ENCODE measurements at places on chromosomes 6 and 20.
A peak's percentile ranks its signal among the peaks of the same experiment; 100 is the strongest.

DNA sequence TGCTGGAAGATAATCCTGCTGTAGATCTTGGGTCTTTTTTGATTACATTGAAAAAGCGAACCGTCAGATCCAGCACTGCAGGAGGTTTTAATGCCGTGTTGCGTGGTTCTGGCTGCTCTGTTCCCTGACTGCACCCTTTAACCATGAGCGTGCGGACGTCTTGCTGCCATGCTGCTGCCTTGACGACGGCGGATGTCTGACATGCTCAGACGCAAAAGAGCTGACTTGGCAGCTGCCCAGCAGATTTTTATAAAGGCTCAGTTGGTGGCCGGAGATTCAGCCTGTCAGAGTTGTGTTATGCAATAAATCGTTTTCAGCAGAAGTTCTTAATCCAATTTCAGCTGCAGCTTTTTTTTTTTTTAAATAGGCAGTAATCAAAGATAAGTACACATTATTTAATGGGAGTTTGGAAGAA lies 119.4 kb downstream of the JARID2 start:
- no peak for DNase-seq

- DNase-seq = no peak
Observed at GRCh38 chr6:19454001-19454720, 383.0 kb upstream of the ID4 start.

DNA sequence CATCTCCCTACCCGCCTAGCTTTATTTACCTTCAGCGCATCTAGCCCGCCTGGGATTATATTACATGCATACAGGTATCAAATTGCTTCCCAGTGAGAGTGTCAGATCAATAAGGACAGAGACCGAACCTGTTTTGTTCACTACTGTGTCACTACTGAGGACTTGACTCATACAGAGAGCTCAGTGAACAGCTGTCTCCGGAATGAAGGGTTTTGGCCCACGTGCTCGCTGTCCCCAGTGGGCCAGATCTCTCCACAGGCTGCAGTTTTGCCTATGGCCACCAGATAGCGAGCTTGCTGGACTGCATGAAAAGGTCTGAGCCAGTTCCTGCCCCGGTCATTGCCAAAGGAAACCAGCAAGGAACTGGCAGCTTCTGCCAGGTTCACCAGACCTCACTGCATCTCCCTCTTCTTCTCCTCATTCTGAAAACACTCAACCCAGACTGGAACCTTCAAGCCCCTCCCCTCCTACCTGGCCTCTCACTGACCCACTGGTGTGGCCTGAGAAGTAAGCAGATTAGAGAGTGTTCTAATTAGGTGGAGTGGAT lies 150.8 kb downstream of the ZMYND8 start:
- peak; percentile 43 for DNase-seq

- DNase-seq = no peak
Observed at GRCh38 chr20:24633026-24633425, 163.6 kb downstream of the SYNDIG1 start.

DNA sequence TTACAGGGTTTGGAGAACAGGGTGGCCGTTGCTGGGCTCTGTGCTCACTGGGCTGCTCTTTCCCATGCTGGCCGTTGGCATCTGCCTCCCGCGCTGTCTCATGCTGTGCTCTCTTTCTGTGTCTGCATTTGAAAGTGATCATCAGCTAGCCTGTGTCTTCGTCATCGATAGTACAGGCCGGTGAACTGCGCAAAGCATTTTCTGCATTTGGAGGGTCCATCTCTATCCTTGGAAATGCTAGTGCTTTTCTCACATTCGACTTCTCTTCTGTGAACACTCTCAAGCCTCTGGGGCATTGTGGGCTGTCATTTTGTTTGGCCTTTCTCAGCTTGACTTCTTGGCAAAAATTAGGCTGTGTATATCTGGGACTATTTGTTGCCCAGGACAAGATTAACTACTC lies 6.8 kb upstream of the SNHG17 start:
- DNase-seq = no peak

- DNase-seq = no peak
Observed at GRCh38 chr6:132491303-132491702, 21.6 kb downstream of the STX7 start.

GRCh38 chr20:18672834-18673233 lies 85.0 kb downstream of the DTD1 start:
- no peak for DNase-seq

DNA sequence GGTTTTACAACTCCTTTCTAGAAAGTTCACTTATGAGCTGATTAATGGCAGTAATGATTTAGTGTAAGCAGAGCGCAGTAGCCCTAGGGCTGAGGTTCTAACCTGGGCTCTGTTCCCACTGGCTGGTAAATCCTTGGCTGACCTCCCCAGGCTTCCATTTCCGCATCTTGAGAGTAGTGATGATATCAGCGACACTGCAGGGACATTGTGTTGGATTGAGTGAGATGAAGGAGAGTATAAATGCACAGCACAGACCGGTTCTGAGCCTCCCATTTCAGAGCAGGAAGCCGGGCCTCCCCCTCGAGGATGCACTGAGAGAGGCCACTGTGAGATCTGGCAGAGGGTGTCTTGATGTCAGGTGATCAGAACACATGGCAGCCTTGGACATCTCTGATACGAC lies 477.2 kb upstream of the SULF2 start:
- DNase-seq = no peak

DNA sequence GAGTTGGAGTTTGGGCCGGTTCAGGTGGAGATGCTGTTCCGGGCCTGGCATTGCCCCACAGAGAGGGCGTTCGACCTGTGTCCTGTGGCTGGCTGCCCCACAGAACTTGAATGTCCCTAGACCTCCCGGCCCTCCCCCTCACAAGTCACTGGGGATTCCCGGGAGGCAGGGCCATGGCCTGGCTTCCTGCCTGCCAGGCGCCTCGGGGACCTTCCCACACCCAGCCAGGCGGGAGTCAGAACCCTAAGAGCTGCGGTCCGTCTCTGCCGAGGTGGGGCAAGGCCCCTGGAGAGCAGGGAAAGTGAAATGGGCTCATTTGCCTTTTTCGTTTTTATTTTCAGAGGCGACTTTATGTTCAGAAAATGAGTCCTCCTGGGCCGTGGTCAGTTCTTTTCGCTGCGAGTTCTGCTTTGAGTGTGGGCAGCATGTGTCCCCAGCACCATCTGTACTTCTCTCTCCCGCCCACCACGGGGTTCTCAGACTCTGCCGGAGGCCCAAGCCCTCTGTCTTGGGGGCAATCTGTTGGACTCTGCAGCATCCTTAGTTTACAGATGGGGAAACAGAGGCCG lies 8.5 kb downstream of the RBM38 start:
- peak; percentile 85 for DNase-seq

DNA sequence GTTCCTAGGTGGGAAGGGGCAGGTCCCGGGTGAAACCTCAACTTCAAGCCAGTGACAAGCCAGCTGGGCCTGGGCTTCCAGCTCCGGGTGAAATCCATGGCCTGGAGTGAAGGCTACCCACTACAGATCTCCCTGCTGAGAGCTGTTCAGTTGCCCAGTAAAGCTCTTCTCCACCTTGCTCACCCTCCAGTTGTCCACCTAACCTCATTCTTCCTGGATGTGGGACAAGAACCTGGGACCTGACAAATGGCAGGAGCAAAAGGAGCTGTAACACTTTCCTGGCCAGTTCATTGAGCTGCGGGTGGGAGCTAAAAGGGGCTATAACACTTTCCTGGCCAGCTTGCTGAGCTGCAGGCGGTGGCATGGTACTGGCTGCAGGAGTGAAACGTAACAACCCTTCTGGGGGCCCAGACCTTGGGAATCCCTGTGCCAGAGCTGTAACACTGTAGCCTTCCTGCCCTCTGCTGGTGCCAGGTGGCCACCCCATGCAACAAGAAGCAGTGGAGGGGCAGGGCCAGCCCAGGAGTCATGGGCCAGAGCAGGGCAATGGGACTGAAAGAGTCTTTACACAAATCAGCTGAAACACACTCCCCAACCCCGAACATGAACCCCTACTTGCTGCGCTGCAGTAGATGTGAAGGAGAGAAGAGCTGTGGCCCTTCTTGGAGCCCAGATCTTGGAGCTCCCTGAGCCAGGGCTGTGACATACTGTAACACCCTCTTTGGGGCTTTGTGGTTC lies 3.6 kb upstream of the HINT3 start:
- no peak for DNase-seq

DNA sequence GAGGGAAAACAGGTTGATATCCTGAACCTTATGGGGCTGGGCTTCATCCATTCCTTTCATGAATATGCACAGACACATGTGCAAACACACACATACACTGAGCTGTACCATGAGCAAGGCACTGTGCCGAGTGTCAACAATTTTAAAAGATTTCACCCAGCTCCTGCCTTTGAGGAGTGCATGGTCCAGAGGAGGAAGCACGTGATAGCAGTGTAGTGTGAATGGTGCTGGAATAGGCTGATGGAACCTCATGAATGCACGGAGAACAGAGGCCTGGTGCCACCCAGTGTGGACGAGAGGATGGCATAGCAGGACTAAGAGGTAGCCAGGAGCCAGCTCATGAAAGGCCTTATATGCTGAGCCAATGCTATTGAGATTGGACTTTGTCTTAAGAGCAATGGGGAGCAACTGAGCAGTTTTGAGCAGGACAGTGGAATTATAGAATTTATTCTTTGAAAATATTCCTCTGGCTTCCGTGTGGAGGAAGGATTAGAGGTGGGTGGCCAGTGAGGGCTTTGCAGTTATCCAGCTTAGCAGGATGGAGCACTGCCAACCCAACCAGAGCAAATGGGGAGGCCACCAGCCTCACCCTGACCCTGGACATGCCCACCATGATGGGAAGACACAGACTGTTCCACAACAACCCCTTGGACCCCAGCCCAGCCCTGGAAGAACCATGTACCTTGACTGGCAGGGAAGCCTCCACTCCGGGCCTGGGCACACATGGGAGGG lies 84.4 kb downstream of the UNC5CL start:
- no peak for DNase-seq

- no peak for DNase-seq
Observed at GRCh38 chr6:63589952-63590411, 17.7 kb downstream of the LOC128125822 start.

- no peak for DNase-seq
Observed at GRCh38 chr20:58256842-58257241, 28.4 kb upstream of the ANKRD60 start.

DNA sequence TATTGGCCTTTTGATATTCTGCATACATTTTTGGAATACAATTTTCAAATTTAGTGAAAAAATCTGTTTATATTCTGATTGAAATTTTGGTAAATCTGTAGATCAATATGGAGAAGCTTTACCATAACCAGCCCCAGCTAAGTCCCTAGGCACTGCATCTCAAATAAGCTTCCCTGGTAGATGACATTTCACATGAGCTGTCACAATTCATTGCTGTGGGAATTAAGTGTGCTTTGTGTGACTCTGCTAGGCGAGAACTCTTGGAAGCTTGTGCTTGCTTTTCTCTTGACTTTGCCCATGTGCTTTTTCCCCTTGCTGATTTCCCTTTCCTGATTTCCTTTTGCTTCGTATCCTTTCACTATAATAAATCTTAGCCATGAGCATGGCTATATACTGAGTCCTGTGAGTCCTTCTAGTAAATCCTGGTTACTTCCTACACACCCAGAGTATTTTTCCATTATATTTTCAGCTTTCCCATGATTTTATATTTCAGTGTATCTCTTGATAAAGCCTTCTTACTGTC lies 166.5 kb upstream of the MMS22L start:
- no peak for DNase-seq

DNA sequence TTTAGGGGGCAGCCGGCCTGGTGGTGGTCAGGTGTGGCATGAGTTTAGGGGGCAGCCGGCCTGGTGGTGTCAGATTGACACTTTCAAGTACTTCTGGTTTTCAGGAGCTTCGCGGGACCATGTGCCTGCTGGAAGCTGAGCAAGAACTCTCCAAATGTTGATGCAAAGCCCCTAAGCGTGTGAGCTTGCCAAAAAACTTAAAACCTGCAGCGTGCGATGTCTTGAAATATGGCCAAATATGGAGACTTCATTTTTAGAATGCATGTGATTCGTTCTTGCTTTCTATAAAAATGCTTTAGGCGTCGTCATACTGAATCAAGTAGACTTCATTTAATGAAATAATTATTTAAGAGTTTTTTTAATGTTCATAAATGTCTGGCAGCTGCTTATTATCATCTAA lies 149.4 kb downstream of the SMOC2 start:
- DNase-seq = no peak

DNA sequence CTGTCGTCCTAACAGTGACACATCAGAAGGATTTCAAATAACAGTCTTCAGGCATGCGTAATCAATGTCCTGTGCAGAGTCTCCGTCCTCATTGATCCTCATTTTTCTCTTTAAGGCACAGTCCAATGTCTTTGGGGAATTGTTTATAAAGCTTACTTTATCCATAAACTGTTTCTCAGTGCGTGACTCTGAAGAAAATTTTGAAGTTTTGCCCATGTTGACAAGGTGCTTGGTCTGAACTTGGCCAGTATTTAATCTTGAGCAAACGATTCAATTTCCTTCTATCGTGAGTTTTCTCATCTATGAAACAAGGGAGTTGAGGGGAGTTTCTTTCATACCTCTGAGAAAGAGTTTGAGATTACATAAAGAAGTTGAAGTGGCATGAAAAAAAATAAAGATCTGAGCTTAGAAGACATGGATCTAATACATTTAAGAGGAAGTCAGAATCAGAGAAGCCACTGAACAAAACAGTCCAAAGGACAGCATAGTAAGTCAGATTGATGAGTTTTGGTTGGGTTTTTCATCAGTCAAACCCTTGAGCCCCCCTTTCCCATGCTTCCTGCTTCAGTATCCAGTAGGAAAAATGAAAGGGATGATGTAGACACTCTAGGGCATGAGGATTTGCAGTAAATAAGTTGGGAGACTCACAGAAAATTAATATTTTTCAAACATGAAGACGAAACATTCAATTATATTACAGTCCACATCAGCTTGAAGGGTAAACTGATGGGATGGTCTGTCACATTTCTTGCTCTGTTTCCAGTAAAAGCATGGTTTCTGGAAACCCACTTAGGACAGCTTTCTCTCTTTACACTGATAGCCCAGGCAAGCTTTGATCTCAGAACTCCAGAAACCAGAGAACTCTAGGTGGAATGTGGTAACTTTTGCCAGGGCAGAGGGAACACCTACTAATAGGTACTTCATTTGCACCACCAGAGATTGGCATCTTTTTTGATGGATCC lies 8.1 kb downstream of the EDN1 start:
- no peak for DNase-seq

DNA sequence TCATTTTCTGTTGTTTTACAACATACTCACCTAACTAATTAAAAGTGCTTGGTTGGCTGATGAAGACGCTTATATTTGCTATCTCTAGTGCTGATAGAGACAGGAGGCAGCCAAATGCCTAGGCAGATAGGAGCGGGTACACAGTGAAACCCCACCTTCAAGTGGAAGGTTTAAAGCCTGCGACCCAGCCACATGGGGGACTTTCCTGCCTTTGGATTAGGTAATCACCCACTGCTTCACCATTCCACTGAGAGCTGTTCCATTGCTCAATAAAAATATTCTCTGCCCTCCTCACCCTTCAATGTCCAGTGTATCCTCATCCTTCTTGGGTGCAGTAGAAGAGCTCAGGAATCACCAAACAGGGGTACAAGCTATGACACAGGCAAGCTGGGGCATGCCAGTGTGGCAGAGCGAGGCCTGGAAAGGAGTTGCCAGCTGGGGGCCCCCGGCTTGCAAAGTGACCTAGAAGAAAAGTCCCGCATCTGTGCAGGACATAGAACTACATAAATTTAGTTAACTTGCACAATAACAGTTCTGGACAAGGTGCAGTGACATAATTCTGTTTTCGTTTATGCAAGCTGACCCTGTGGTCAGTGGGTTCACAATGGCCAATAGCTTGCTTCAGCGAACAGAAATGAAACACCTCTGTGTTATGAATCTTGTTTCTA lies 112.0 kb upstream of the MLIP start:
- DNase-seq = no peak

GRCh38 chr6:163438940-163439335 lies 24.4 kb downstream of the QKI start:
- DNase-seq = no peak

- DNase-seq = no peak
Observed at GRCh38 chr6:161481786-161482516, 208.1 kb upstream of the AGPAT4 start.
